ENCODE measurements at places on chromosomes 1 and 21.

DNA sequence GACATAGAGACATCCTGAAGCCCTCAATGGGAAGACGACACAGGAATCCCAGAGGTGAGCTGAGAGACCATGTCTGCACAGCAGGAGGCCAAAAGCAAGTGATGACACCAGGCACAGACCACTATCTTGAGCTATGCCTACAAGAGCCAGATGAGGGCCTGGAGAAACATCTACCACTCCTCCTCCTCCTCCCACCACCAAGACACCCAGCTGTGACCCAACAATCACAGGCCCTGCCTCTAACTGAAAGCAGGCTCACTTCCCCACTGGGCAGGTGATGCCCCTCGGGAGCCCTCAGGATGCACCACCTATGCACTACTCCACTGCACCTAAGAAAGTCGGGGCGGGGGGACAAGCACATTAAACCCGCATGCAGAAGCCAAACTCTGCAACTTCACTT is 16.5 kb downstream of the TADA1 start:
- DNase-seq: no peak

GRCh38 chr1:215860833-215861232 is 293.7 kb downstream of the KCTD3 start:
- no peak for DNase-seq

GRCh38 chr21:38790059-38790458 is 15.7 kb upstream of the ETS2 start:
- DNase-seq: no peak

DNA sequence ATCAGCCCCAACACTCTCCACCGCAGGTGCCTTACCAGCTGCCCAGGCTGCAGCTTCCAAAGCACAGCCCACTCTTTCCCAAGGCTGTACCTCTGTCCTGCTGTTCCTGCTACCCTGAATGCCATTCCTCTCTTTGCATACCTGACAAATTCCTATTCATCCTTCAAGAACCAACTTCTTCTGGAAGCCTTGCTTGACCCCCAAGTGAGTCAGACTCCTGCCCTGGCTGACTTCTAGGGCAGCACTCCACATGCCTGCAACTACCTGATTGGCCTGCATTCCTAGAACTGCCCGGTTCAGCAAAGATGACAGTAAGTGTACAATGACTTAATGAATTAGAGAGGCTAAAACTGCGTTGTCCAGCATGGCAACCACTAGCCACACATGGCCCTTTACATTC is 20.8 kb upstream of the PDZK1IP1 start:
- DNase-seq: no peak

DNA sequence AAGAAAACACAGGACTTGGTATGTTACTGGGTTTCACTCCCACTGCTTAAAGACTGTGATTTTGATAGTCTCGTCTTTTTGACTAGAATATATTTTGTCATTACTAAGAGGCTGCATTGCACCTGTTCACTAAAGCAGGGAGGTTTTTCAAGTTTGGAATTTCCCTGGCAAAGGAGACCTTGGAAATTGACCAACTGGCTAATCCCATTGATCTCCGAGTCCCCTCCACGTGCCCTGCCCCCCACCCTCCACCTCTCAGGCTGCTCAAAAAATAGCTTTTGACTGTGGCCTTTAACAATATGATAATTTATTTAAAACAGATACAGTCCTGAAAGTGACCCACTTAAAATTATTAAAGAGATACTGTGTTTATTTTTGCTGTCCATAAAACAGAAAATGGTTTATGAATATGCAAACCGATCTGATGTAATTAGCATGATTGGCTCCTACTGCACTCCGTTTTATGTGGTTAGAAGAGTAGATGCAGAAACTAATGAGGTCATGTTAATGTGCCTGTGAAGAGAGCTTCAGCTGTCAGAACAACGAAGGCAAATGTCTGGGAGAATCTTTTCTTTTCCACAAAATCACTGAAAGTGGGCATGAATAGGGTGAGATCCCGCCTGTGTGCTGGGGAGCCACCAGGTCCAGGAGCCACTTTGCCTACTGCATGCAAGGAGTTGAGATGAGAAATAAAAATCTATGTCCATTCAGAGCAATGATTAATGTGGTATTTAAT is 361.5 kb downstream of the RRAGC start:
- DNase-seq: no peak

DNA sequence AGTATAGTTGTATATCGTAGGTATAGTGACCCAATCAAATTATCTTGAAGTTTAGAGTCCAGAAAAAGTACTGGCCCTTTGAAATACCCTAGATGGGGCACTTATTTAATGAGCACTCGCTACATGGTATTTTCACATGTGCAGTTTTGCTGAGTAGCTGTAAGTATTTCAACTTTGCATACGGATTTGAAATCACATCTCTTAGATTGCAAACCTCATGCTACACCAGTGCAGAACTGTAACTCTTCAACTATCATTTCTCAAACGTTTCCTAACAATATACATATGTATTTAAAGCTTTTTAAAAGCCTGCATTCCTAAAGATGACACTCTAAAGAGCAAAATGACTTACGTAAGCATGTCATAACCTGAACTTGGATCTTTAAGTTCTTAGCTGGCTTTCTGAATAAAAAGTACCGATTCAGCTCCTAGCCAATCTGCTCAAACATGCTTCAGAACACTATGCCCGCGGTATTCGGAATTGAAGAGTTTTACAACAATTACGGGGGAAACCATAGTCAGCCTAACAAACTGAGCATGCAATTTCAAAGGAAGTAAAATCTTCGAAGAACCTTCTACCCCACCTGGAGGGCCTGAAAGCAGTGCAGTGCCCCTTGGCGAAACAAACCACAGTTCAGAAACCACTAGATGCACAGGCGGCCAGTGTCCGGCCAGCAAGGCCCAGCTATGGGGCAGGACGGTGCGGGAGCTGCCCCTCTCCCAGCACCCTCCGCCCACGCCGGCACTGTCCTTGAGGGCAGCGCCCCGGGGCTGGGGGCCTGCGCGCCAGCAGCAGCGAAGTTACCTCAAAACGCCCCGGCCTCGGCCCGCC is 863 bp downstream of the FH start:
- DNase-seq: no peak

GRCh38 chr1:57795886-57796285 is 372.0 kb upstream of the DAB1 start:
- no peak for DNase-seq

DNA sequence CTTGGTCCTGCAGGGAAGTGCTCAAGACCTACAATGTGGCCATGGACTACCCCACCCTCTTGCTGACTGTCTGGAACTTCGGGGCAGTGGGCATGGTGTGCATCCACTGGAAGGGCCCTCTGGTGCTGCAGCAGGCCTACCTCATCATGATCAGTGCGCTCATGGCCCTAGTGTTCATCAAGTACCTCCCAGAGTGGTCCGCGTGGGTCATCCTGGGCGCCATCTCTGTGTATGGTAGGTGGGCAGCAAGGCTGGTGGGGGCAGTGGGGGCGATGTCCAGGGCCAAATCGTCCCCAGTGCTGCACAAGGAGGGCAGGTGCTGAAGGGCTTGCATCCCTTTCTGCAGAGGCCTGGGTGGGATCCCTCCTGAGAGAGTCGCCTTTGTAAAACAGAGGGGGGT is 18.4 kb downstream of the PSEN2 start:
- DNase-seq: no peak

DNA sequence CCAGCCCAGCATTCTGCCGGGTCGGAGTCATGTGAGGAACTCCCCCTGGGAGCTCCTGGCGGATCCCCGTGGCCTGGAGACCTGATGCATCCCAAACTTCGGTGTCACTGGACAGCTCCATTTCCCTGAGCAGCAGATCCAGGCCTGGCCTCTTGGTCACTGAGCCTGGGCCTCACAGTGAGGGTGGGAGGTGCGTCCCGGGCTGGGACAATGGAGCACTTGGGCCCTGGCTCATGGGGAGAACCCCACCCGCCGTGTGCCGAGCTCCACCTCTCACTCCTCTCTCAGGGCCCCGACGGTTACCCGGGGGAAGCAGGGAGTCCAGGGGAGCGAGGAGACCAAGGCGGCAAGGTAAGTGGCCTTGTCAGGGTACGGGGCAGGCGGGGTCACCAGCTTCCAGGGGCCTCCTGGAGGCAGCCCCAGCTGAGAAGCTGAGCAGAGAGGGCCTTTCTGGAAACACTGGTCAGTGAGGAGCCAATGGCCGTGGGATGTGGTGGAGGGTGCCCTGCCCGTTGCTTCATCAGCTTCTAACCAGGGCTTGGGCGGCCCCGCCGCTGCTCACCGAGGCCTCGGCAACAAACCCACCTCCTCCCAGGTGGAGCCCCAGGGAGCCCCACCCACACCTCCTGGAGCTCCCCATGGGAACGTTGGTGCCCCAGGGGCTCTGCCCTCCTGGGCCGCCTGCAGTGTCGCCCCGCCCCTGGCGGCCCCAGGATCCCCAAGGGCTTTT is 19.8 kb downstream of the COL6A2 start:
- DNase-seq: no peak

DNA sequence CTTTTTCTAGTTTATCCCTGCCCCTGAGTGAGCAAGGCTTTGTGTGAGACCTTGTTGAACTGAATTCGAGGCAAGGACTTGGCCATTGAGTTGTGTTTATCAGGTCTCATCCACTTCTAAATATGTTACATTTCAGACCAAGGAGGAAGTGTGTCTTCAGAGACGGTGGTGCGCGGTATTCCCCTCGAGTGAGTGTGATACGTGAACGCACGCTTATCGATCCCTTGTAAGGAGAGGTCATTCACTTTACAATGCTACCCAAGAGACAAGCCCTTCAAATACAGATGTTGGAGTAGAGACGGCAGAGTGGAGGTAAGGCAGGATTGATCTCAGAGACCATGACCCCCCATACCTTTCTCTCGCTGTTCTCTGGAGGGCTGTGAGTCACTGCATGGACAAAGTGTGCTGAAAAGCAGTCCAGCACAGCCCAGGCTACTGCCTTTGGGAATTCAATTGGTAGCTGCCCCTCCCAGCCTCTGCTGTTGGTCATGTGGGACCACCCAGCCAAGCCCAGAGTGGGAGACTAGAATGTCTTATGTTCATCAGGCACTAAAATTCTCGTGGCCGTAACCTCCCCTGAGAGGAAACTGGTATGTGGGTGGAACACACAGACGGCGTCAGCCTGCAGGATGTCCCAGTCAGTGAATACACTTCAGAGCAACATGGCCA is 16.3 kb upstream of the MTARC1 start:
- DNase-seq: no peak

GRCh38 chr1:50109647-50110075 is 941 bp downstream of the ELAVL4 start:
- DNase-seq: no peak

GRCh38 chr1:160009801-160010200 is 22.0 kb downstream of the PIGM start:
- no peak for DNase-seq

DNA sequence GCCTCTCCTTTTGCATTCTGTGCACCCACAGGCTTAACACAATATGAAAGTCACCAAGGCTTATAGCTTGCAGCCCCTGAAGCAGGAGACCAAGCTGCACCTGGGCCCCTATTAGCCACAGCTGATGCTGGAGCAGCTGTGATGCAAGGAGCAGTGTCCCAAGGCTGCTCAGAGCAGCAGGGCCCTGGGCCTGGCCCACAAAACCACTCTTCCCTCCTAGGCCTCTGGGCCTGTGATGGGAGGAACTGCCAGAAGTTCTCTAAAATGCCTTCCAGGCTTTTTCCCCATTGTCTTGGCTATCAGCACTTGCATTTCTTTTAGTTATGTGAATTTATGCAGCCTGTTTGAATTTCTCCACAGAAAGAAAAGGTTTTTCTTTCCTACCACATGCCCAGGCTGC is 89.5 kb upstream of the KCTD3 start:
- no peak for DNase-seq

- DNase-seq: no peak
Observed at GRCh38 chr1:101550581-101550980, 313.8 kb downstream of the S1PR1 start.

GRCh38 chr1:56563568-56563967 is 15.8 kb downstream of the PLPP3 start:
- DNase-seq: no peak

- no peak for DNase-seq
Observed at GRCh38 chr1:116988248-116988647, 13.3 kb upstream of the CD101 start.

GRCh38 chr1:155457266-155457665 is 105.3 kb downstream of the ASH1L start:
- DNase-seq: no peak

GRCh38 chr1:27659497-27660299 is 12.3 kb downstream of the IFI6 start:
- no peak for DNase-seq

- DNase-seq: no peak
Observed at GRCh38 chr1:92748138-92748537, 36.8 kb downstream of the EVI5 start.

- DNase-seq: no peak
Observed at GRCh38 chr1:90127288-90127953, 132.5 kb downstream of the ZNF326 start.

DNA sequence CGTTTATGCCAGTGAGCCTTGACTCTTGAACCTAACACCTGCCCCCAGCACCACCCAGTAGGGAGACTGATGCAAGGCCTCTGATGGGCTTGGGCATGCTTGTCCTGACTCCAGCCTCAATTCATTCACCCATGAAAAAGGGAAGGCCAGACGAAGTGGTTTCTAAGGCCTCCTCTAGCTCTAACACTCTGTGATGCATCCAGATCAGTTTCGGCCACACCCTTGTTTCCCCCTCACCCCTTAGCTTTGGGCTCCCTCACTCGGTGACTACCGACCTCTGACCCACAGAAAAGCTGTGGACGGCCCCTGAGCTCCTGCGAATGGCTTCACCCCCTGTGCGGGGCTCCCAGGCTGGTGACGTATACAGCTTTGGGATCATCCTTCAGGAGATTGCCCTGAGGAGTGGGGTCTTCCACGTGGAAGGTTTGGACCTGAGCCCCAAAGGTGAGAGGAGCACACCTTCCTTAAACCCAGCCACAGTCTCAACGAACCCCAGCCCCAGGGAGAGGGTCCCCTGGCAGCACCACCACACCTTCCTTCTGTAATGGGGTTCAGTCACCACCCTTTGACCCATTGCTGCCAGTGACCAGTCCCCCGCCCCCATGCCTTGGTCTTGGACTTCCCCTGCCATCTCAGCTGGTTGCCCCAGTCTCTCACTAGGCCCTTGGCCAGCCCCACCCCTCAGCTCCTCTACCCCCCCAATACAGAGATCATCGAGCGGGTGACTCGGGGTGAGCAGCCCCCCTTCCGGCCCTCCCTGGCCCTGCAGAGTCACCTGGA is 9.0 kb downstream of the NPR1 start:
- no peak for DNase-seq

DNA sequence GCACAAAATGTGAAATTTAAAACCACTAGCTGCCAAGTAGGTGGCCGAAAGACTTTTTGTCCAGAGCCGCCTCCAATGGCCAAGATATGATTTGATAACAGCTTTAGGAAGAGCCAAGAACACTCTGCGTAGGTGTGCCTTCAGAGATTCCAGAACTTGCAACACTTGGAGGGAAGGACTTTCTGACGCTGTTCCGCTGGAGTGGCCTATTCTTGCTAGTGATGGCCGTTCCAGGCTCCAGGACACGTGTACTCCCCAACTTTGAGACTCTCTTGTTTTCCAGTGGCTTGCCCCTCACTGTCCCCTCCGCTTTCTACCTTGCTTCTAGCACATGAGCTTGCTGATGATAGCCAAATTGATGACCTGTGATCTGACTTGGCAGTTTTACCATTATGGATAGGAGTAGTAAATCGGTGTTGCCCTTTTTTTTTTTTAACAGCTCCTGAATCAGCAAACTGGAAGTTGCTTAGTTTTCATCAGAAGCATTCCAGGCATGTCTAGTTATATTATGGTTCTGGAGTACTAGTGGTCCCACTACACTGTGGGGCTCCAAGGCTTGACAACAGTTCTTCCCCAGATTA is 1.0 kb downstream of the PRDX6 start:
- DNase-seq: peak; percentile 24

GRCh38 chr1:30780409-30780808 is 22.8 kb upstream of the LAPTM5 start:
- no peak for DNase-seq
